ENCODE measurements at places on chromosomes 7 and 10.

GRCh38 chr10:405648-406047 is 270.4 kb downstream of the ZMYND11 start:
- no peak for DNase-seq

- no peak for DNase-seq
Measured at GRCh38 chr7:32890793-32891042, 842 bp downstream of the KBTBD2 start.

- DNase-seq, result no peak
Measured at GRCh38 chr10:13516176-13516575, 12.6 kb downstream of the BEND7 start.

DNA sequence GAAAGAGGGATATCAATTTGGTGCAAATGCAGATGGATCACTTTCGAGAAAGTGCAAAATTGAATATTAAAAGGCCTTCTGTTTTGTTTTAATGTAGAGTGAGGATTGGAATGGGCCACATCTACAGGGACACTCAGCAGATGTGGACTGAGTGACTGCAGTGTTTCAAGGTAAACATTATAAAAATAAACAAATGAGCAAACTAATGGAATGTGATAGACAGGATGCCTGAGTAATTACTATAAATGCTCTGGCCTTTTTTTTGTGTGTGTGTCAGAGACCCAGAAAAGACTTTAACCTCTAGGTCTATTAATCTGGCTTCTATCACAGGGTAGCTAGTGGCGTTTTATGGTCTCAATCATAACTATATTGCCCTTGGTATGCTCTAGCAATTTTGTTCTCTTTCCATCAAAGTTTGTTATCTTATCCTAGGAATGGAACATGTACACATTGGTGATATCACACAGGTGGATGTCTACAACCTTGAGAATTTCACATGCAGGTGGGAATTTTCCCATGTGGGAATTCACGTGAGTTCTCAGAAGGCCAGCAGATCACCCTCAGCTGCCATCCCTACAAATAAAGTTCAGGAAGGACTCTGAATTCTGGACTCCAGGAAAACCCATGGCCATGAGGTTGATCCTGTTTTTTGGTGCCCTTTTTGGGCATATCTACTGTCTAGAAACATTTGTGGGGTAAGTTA is at the start of gene CPA2:
CPA2 (plus strand) TSS at position 606 of the 703 bp plus-strand sequence; CDS start at position 625, 19 bp downstream.
- no peak for DNase-seq

GRCh38 chr7:84104826-84105225 is 89.8 kb downstream of the SEMA3A start:
- DNase-seq, result no peak

DNA sequence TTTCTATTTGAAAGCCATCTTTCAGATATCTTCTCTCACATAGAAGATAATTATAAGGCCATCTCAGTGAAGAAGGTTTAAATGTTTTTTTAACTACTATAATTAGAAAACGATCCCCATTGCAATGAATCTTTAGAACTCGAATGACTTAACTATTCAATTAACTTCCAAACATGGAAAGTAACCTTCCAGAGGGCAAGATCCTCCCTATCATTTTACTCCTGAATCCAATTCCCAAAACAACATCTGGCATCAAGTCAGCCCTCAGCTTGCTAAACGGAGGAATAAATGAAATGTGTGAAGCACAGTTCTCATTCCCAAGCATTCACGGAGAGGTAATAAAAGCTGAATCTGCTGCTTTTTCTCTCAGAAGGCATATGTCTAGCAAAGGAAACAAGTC is 293.4 kb downstream of the PLXDC2 start:
- no peak for DNase-seq

DNA sequence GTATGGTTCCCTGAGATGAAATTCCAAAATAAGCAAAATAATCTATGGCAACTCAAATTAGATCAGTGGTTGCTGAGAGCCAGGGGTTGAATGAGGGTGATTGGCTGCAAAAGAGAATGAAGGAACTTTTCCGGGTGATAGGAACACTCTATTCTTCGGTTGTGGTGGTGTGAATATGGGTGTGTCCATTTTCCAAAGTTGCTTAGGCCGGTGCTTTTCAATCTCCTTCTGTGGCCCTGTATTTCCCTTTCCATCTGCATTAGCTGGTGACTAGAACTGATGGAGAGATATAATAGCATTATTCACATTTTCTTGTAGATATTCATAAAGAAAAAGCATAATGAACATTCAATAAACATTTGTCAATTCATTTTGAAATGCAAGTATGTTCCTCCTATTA is 382.9 kb downstream of the TFEC start:
- DNase-seq, result no peak

GRCh38 chr10:100014071-100014762 is 4.5 kb upstream of the DNMBP start:
- no peak for DNase-seq

DNA sequence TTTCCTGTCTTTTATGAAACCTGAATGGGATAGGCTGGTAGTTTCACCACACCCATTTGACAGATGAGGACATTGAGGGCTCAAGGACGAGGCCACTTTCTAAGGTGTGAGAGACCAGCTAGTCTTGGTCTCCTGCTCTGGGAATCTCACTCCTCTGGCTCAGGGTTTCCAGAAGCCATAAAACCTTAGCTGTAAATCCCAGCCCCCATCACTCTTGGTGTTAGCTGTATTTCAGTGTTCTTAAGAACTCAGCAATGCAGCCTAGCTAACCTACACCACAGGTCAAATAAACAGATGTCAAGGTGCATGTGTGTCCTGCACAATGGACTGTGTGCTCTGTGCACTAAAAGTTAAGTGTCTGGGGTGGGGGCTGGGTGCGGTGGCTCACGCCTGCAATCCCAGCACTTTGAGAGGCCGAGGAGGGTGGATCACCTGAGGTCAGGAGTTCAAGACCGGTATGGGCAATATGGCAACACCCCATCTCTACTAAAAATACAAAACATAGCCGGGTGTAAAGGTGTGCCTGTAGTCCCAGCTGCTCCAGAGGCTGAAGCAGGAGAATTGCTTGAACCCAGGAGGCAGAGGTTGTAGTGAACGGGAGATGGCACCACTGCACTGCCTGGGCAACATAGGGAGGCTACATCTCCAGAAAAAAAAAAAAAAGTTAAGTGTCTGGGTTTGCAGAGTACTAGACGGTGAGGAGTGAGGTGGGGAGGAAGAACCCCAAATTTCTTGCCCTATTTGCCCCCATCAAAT is 567 bp upstream of the EPO start:
- peak; percentile 65 for DNase-seq

DNA sequence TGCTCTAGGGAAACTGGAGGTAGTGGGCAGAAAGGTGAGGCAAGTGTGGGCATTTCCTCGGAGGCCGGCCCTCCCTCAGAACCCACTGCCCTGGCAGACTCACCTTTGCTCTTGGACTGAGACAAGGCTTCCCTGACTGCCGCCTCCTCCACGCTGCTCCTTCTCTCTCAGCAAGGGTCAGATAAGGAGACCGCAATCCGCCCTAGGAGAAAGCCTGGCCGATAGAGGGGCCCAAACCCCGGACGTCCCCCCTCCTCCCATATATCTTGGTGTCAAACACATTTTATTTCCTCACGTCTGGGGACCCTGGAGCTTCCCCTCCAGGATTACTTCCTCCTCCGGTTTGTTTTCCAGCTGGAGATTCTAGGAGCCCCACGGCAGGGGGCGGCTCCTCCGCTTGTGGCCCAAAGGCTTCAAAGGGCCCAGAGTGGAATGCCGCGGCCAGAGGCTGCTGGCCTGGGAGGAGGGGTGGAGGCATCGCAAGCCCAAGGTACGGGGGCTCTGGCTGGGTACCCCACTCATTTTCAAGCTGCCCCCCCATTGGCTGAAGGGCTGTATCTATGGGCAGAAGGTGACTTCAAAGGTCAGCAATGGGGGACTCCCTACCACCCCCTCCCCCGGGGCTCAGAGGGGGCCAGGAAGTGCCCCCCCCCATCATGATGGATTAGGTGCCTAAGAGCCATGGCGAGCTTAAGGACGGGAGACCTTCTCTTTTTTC is 31.7 kb upstream of the LBX1 start:
- DNase-seq, result no peak

DNA sequence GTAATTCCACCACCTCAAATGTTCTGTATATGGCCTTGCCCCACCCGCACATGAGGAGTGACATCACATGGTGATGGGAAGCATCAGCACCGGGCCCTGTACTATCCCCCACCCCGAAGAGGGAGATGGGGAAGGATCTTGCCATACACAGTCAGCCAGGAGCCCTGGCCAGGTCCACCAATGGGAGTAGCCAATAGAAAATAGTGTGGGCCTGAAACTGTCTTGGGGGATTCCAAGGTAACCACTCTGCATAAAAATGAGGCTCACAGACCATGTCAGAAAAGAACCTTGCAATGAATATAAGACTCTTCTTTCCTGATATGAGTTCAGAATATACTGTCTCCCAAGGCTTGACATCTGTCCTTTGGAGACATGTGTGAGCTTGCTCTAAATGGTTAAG is 51.1 kb downstream of the ADRB1 start:
- DNase-seq, result no peak

DNA sequence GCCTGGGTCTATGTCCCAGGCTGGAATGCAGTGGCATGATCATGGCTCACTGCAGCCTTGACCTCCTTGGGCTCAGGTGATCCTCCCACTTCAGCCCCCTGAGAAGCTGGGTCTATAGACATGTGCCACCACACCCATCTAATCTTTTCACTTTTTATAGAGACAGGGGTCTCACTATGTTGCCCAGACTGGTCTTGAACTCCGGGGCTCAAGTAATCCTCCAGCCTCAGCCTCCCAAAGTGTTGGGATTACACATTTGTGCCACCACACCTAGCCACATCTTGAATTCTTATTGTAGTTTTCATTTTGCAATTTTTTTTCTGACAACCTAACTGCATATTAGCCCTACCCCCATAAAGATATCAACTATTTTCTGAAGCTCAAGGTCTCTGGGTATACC is 18.4 kb upstream of the COL1A2 start:
- no peak for DNase-seq

GRCh38 chr10:105837951-105838350 is 1196.9 kb downstream of the SORCS3 start:
- peak; percentile 61 for DNase-seq

DNA sequence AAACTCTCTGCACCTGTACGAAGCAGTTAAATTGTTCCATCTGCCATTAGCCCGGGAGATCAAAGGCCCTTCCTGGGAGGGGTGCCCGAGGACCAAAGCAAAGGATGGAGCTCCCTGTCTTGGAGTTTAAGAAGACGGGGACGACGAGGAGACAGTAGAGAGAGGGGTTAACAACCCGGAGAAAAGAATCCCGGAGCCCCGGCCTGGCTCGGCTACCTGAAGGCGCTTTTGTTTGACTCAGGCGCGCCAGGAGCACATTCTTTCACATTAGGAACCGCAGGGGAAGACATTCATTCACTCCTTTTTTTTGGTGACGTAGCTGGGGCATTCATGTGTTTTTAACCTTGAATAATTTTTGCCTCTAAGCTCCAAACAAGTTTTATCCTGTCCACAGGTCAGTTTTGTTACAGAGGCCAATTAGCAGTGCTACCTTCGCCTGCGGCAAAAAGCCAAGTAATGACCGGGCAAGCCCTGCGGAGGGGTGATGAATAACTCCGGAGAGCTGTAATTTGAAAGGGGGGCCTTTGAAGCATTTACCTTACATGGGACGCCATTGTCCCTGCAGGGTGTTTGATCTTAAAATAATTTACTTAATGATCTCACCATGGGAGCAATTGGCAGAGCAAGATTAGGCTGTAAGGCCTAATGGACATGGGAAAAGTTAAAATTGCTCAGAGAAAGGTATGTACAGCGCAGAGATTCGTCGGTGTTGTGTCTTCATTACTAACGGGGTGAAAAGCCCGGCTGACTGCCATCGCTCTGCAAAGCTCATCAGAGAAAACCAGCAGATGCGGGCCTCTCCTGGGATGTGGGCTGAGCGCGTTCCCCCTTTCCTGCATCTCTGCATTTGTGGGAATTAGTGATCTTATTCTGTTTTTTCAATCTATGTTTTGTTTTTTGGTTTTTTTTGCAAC is 258.0 kb upstream of the SP4 start:
- no peak for DNase-seq

- DNase-seq, result no peak
Measured at GRCh38 chr7:141053626-141054025, 20.2 kb upstream of the TMEM178B start.

- DNase-seq, result no peak
Measured at GRCh38 chr7:153193144-153193595, 433.6 kb downstream of the ACTR3B start.

GRCh38 chr7:65390588-65390987 is 16.9 kb downstream of the ZNF92 start:
- DNase-seq, result no peak

GRCh38 chr7:157574120-157574825 is 237.5 kb downstream of the DNAJB6 start:
- no peak for DNase-seq

GRCh38 chr10:7587865-7588188 is 78.9 kb downstream of the ITIH5 start:
- no peak for DNase-seq

- DNase-seq, result no peak
Measured at GRCh38 chr7:114293289-114294012, 121.2 kb upstream of the FOXP2 start.

- no peak for DNase-seq
Measured at GRCh38 chr7:50775231-50775630, 7.5 kb downstream of the GRB10 start.

- DNase-seq, result no peak
Measured at GRCh38 chr7:16606704-16607103, 38.9 kb downstream of the ANKMY2 start.

DNA sequence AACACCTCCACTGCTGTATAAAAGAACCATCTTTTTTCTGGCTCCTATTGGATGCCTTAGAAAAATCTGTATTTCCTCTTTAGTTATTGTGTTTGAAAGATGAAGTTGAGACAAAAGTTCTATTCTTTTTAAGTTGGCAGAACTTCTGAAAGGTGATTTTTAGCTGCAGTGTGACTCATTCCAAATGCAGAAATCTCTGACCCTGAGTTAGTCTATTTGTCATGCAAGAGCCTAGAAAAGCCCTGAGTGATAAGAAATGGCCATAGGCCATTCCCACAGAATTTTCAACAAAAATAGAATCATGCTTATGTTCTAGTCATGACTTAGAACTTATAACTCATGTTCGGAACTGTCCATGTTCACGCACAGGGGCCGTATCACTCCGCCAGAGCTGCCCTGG is 89.1 kb downstream of the EGFR start:
- no peak for DNase-seq

DNA sequence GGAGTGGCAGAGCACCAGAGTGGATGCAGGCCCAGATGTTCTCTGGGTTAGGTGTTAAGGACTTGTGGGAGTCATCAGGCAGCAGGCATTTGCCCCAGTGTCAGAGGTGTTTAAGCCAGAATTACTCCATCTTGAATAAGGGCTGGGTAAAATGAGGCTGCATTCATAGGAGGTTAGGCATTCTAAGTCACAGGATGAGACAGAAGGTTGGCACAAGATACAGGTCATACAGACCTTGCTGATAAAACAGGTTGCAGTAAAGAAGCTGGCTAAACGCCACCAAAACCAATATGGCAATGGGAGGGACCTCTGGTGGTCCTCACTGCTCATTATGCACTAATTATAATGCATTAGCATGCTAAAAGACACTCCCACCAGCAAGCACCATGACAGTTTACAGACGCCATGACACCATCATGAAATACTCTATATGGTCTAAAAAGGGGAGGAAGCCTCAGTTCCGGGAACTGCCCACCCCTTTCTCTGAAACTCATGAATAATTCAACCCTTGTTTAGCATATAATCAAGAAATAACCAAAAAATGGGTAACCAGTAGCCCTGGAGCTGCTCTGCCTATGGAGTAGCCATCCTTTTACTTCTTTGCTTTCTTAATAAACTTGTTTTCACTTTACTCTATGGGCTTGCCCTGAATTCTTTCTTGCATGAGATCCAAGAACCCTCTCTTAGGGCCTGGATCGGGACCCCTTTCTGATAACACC is 882 bp upstream of the LRRC61 start:
- DNase-seq, result peak; percentile 73
